NCI-H526 (cell line): ENCODE measurements at places on chromosomes 11 and 22.

DNA sequence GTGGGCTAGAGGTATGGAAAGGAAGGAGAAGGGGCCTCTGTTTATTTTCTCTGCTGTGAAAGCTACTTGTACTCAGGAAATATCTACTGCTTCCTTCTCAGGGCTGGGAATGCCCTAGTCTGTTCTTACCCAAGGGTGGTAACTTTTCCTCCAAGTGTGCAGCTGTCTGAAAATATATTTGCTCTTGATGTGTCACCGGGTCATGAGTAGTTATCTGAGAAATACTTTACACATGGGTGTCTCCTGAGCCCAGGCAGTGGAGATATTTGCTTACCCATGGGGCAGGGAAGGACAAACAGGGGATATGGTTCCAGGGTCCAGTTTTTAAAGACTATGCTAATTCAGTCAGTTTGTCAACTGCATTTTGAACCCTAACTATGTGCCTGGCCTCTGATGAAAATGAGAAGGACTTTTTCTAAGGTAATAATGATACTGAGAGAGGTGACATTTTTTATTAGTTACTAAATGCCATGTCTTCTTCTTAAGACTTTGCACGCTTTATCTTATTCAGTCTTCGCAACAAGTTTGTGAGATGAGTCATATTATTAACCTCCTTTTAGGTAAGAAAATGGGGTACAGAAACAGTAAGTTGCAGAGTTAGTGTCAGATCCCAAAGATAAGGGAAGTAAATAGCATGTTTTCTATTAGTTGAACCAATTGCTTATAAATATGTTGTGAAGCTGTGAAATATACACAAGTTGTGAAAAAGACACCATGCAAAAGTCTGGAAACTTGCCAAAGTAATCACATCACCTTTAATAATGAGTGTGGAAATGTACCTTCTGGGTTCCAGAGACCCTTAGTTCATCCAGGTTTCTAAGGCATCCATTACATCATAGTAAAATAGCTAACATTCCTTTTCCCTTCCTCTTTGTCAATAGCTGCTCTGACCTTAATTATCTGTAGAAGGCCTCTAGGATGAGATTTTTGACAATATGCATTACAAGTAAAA lies 22.9 kb downstream of the SYTL2 start:
- no peak for DNase-seq

DNA sequence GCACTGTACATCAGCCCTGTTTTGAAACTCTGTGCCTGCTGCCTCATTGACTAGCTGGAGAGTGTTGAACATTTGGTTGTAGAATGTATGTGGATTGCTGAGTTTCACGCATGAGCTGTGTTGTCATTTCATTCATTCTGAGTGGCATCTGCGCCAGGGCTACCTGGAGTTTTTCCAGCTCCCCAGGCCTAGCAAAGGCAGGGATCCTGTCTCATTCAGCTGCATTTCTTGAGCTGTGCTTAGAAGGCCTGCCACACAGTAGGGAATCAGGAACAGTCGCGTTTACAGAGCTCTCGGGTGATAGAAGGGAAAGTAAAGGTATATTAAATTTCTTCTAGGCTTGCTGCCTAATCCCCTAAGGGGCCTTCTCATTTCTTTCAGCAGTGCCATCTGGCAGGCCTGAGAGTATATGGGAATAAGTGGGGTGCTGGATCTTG lies 44.3 kb downstream of the PTPRJ start:
- DNase-seq: peak; percentile 67

GRCh38 chr11:37533830-37534229 lies 935.8 kb upstream of the RAG2 start:
- no peak for DNase-seq

DNA sequence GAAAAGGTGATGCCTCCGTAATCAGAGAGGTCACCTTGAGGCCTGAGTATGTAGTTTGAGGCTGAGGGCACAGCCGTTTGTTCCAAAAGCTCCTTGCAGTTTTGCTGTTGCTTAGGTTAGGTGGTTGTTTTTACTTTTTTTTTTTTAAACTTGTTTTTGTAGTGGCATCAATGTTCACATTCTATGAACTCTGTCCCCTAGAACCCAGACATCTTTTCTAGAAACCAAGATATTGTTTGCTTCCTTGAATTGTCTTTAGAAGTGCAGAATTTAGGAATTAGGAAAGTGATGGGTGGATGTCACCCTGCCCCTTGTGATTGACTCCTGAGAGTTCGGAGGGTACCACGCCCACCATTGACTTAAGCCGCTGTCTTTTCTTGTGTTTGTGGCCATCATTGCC lies 35.7 kb upstream of the ETS1 start:
- no peak for DNase-seq

DNA sequence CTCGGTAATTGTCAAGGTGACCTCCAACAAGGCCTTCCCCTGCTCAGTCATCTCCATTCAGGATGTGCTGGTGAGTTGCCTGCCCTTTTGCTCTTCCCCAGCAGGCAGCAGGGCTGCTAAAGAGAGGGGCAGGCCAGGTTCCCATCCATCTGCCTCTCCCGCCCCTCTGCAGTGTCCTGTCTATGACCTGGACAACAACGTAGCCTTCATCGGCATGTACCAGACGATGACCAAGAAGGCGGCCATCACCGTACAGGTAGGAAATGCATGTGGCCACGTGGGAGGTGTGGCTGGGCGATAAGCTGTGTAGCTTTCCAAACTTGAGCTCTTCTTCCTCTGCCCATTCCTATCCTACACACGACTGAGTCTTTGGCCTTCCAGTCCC lies 4.0 kb downstream of the SIDT2 start:
- no peak for DNase-seq

- no peak for DNase-seq
Measured at GRCh38 chr22:21881841-21882753, 14.7 kb upstream of the MAPK1 start.

- DNase-seq: peak; percentile 14
Measured at GRCh38 chr11:122617926-122618325, 37.6 kb upstream of the UBASH3B start.

DNA sequence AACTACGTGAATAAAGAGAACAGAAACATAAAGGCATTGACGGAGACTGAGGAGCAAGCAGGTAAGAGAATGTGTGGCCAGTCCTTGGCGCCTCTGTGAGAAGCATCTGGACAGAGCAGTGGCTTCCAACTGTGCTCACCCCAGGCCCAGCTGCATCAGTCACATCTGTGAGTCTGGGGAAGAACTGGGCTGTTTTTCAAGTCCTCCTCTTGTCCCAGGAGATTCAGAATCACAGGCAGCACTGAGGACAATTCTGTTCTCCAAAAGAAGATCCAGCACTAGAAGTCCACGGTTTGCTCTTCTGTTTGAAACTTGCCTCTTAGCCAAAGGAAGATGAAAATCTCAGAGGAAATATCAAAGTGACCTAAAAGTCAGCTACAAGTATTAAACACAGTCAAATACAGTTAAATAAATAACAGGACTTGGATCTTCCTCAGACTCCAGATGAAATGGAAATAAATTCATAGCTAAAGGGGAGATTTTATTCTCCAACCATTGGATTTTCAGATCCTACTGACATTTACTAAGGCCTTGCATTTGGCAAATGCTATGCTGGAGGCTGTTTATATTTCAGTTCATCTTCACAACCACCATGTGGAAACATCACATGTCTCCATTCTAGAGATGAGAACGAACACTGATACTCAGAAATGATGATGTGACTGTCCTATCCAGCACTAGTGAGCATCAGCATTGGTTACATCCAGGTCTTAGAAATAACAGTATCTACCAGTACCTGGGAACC lies 14.1 kb downstream of the FAM181B start:
- DNase-seq: no peak

DNA sequence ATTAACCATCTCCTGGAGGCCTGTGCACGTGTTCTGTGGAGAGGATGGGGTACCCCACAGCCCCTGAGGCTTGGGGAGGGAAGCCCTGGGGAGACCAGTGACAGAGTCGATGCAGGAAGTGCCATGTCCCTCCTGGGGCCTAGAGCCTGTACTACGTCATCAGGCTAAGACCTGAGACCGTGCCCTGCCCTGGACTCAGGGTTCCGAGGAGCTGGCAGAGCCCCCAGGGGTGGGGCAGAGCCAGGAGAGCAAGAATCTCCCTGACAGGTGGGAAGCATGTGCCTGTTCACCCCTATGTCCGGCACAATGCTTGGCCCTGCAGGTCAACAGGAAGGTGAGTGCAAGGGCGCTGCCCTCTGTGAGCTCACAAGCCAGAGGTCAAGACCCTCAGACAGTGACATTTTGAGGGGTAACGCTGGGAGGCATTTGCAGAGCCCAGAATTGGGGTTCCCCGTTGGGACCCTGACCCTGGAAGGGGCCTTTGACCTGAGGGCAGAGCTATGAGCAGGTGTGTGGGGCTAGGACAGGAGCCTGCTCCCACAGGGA lies 781.6 kb downstream of the BRD1 start:
- DNase-seq: no peak

GRCh38 chr11:126874831-126875230 lies 125.7 kb downstream of the KIRREL3 start:
- no peak for DNase-seq

- no peak for DNase-seq
Measured at GRCh38 chr22:45632791-45633515, 38.7 kb upstream of the ATXN10 start.

- DNase-seq: peak; percentile 44
Measured at GRCh38 chr22:17774206-17774925, at the start of gene BID. BID (minus strand) TSS chr22:17774469; CDS start chr22:17750116, 24,353 bp downstream.

DNA sequence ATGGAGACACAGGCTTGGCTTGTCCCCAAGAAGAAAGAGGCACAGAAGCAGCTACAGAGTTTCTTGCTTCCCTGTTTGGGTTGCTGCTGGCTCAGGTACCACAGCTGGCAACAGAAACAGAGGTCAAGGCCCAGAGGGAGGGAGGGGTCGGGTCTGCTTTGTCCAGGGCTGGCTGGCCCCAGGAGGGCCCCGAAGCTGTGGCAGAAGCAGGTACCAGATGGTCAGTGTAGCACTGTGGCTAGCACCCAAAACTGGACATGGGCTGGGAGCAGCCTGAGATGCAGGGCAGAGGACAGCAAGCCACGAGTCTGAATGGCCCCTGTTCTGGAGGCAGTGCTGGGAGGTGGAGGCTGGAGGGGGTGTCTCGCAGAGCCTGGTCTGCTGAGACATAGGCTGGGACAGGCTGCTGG lies 52.3 kb upstream of the CCDC188 start:
- no peak for DNase-seq

DNA sequence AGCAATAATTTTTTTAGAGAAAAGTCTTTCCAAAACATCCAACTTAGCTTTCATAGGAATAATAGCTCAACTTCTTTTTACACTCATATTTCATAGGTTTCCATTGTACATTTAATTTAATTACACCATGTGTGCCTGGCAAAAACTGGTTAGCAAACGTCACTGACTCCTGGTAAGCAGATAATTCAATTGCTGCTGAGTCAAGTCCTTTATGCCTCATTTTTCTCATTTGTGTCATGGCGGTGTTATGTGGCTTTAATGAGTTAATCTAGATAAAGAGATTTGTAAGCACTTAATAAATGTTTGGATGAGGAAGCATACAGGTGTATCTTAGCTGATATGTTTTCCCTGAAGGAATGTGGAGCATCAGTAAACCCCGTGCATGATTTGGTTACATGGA lies 41.2 kb upstream of the PAK1 start:
- DNase-seq: no peak

- no peak for DNase-seq
Measured at GRCh38 chr11:66891851-66892660, 35.2 kb downstream of the LRFN4 start.

DNA sequence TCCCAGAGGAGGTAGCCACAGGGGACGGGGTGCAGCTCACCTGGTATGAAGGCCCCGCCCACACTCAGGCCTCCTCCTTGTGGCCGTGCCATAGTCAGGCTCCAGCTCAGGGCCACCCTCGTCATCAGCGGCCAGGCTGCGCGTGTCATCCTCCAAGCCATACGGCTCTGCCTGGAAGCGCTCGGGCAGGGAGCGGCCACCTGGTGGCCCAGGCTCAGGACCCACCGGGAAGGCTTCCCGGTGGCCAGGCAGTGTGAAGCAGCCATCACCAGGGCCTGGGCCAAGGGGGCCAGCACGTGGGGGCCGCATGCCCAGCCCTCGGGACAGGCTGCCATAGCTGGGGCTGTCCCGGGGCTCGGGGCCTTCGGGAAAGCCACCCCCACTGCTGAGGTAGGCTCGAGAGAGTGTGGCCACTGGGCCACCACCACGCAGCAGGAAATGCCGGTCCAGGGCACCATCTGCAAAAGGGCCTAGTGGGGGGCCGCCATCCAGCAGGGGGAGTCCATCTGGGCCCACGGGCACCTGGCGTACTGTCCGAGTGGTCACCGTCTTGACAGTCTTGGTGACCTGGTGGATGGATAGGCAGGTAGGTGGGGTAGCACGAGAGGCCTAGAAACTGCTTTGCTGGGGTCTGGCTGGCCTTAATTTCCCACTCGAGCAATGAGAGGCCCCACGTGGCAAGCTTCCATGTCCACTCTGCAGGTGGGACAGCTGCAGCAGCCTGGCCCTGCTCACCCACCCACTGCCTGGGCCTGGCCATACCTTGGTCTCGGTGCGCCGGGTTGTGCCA lies 35.3 kb downstream of the ARVCF start:
- DNase-seq: no peak

DNA sequence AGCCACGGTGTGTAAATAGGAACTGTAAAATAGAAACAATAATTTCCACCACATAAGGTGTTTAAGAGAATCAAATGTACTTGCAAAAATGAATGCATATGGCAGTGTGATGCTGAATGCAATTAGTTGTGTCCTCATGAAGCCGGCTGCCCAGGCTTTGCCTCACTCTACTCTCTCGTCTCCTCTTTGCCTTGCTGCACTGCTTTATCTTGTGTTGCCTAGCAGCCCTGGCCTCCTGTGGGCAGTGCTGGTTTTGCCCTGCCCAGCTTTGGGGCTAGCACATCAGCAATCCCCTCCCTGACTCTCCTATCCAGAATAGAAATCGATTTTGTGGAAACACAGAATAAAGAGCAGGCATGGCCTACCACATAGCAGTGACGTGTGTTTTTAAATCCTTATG lies 30.0 kb downstream of the LRRC32 start:
- no peak for DNase-seq

DNA sequence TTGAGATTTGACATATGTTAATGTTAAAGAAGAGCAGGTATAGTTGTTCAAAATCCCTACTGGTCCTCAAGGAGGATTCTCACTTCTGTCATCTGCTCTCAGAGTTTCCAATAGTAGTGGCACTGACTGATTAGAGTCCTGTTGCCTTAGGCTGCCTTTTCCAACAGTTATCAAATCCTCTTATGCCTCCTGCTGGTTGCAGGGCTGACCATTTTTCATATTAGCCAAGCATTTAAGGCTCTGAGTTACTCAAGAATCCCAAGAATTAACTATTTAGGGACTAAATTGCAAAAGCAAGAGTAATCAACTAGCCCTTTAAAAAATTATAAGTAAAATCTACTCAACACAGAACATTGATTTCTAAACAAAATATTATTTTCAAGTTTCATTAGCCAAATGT lies 212.0 kb upstream of the CHORDC1 start:
- DNase-seq: peak; percentile 26

DNA sequence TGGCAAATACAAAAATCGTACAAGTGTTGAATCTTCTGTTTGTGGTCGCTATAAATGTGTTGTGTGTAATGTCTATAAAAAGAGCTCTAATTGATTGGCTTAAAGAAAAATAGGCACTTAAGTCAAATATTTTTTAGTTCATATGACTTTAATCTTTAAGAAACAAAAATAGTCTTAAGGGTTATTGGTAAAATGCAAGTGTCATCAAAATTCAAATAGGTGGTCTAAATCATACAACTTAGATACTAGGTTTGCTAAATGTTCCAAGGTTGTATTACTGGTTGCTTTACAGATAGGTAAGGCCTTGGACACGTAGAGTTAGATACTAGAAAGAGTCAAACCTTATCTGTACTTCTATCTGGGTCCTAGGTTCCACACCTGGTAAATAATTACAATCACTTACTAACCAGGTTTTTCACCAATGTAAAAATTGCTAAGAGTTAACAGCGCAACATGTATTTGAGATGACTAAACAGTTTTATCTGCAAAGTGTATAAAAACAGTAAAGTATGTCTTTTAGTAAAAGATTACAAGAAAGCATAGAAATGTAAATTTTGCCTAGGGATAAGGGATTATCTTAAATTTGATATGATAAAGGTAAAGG lies 91.1 kb upstream of the GNAZ start:
- no peak for DNase-seq
